Activated T-cell treated with anti-CD3 and anti-CD28 coated beads for 4 hours (primary cell): ENCODE measurements at places on chromosomes 3 and 15.

- DNase-seq: no peak
Measured at GRCh38 chr3:114860531-114860930, 286.6 kb downstream of the ZBTB20 start.

DNA sequence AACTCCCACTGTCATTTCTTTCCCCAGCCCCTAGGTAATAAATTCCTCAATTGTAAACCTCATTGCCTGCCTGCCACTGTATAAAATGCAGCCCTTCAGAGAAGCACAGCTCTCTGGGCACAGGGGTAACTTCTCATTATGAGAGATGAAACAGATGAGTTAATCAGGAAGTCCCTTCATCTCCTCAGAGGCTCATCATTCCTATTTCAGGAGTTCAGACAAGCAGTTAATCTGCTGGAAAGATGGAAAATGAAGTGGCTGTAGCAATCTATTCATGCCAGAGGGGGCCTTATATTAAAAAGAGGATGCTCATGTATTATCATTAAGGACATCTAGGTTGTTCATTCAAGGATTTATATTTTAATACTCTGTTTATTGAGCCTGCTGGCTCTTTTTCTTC, 519.5 kb upstream of the LMCD1 start:
- no peak for DNase-seq

GRCh38 chr15:80058851-80059785, at the start of gene ZFAND6:
Gene ZFAND6 (plus strand): TSS chr15:80059676. CDS start chr15:80120345, 60,669 bp downstream.
- peak; percentile 91 for DNase-seq

GRCh38 chr3:123798550-123798949, 85.6 kb downstream of the MYLK start:
- DNase-seq: no peak

DNA sequence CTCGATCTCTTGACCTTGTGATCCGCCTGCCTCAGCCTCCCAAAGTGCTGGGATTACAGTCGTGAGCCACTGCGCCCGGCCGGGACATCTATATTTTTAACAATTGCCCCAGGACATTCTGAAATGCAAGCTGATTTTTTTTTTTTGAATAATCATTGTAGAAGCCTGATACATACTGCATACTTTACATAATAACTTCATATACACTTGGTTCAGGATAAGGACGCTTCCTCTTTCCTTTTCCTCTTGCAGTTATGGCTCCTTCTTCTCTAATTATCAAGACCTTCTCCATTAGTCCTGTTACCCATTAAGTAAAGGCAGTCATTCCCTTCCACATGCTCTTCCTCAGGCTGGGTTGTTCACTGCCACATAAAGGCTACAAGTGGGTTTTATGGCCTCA, 58.3 kb downstream of the SLCO3A1 start:
- DNase-seq: no peak

- DNase-seq: no peak
Measured at GRCh38 chr3:99999536-99999935, 114.8 kb downstream of the FILIP1L start.

DNA sequence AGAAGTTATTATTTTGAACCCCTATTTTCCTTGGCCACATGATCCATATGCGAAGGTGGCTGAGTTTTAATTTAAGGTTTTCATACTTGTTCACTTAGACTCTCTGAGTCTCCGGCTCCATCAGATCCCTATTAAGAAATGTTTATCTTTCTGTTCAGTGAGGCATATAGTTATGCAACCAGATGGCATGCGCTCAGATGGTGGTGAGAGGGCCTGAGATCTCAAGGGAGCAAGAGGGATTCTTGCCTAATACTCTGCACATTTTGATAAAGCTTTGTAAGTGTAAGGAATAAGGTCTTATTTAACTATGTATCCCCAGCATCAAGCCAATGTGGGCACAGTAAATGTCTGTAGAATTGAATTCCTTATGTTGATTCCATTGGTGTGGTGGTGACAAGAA, 78.9 kb upstream of the DPH6 start:
- DNase-seq: no peak

- DNase-seq: no peak
Measured at GRCh38 chr15:74786551-74787165, 4.8 kb downstream of the CSK start.

DNA sequence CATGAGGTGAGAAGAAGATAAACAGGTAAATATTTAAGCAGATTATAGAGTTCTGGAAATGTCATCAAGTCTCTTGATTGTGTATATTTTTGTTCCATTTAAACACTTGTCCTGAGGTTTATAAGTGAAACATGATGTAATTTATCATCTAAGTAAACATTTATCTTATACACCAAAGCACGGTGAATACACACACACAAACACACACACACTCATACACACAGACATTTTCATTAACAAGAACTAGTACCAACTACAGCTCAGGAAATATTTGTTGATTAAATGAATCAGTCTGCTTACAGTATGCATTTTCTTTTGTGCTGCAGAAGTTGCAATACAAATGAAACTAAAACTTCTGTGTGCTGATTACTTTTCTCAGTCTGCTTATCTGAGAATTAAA, 357.3 kb downstream of the ZBTB20 start:
- no peak for DNase-seq

GRCh38 chr15:69209661-69210060, 49.2 kb downstream of the GLCE start:
- DNase-seq: no peak

DNA sequence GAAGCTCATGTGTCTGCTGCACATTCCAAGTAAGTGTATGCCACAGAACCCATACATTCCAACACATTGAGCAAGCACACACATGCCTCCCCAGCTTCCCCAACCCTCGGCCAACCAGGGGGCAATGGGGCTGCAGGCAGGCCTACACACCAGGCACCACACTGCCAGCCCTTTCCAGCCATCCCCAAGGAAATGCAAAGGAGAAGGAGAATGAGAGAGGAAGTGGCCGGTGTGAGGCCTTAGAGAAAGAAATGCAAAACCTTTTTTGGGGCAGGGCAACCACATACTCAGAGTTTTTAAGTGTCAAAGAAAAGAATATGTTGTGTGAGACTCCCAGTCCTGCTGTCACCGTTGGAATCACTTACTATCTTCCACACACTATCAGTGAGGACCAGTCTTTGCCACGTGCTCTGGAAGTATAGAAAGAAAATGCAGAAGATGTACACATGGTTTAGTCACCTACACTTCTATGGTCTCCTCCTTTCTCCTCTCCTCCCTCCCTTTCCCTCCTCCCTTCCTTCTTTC, 11.1 kb downstream of the IGF2BP2 start:
- no peak for DNase-seq

GRCh38 chr3:99625643-99626416, 12.6 kb upstream of the COL8A1 start:
- no peak for DNase-seq

DNA sequence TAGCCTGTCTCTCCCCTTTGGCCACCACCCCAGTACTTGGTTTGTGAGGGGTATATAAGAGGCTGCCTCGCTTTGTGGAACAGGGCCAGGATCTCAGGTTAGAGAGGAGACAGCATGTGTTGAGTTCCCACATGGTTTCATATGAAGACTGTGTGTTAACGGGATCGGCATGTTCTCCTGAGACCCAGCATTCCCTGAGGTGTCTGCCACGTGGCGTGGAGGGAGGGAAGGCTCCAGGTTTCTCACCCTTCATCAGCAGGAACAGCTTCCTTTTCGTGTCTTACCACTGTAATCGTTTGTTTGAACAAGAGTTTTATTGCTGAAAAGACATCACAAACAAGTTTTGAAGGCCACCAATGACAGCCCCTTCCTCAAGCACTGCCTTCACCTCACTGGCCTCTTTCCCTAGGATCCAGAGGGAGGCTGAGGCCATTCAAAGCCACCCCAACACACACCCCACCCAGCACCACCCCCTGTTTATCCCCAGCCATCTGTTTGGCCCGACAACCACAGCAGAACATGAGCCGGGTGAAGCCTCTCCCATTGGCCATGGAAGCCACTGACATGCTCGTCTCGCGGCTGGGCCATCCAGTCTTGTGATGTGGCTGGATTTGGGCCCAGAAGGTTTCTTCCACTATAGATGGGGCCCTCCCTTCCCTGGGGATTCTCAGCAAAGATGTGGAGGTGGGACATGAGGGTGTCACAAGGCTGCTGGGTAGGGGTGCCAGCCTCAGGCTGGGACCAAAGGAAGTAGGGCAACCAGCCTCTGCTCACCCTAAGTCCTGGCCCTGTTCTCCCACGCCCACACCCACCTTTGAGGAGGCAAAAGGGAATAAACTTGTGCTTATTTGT, 10.0 kb downstream of the BHLHE40 start:
- no peak for DNase-seq

DNA sequence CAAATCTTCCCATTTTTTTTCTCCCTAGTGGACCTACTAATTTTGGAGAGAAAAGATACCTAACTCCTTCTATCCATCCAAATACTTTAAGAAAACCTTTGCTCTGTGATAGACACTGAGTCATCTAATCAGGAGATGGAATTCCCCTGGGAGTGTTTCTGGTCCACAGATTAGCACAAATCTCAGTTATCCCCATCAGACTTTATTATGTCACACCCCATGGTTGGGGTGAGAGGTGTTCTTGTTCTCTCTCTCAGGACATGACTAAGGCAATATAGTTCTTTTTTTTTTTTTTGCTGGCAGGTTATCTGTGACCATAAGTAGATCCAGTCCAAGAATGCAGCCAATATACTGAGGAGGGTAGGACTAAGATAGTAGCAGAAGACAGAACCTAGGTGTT, 15.8 kb downstream of the SLC9A9 start:
- DNase-seq: no peak

- no peak for DNase-seq
Measured at GRCh38 chr3:8778475-8778874, 9.1 kb upstream of the OXTR start.

- no peak for DNase-seq
Measured at GRCh38 chr3:74410276-74410941, 204.1 kb downstream of the CNTN3 start.
